Kidney capillary endothelial cell (primary cell): ENCODE measurements at places on chromosomes 12 and 14.

- DNase-seq = no peak
Measured at GRCh38 chr12:75603475-75603874, 92.1 kb upstream of the KRR1 start.

- DNase-seq = no peak
Measured at GRCh38 chr12:27622436-27623195, 73.6 kb upstream of the REP15 start.

GRCh38 chr12:117367006-117367638 is 5.7 kb upstream of the NOS1 start:
- peak; percentile 70 for DNase-seq

DNA sequence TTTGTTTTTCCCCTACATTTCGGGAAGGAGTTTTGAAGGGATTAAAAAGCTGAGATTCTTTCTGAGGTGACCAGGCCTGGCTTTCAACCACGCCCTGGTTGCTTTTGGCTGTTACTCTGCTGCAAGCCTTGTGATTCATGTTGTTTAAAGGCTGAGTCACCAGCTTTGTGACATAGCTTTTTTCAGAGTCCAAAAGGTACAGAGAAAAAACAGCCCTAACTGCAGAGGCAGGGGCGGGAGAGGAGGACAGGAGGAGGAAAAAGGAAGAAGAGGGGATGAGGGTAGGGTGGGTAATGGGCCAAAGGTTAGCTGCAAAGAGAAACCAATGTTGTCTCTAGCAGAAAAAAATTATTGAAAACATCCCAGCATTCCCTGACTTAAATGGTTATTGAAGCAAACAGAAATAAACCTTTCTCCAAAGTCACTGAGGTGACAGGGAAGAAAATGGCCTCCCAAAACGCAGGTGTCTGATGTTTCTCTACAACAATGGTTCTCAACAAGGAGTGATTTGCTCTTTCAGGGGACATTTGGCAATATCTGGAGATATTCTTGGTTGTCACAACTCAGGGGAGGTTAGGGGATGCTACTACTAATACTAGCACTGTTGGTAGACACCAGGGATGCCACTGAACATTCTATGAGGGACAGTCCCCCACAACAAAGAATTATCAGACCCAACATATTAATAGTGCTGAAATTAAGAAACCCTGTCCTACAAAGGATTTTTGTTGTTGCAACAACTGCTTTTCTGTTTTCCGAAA is 2.1 kb upstream of the UBC start:
- DNase-seq = peak; percentile 93

- DNase-seq = no peak
Measured at GRCh38 chr12:27367078-27367477, 34.4 kb downstream of the BMAL2 start.

DNA sequence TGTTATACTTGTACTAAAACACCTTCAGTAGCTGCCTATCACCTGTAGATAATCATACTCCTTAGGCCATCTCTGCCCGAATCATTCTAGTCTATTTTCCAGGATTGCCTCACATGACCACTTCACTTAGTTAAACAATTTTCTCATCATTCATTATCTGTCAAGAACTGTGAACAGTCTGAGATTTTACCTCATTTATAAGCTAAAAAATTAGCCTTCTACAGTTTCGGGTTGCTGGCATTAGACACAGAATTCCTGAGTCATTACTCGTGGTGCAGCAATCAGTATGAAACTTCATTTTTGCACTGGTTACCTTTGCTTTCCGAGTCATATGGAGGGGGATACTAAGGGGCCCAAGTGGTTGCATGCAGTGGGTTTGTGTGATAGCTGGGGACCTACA is 57.6 kb upstream of the OTOGL start:
- DNase-seq = no peak

DNA sequence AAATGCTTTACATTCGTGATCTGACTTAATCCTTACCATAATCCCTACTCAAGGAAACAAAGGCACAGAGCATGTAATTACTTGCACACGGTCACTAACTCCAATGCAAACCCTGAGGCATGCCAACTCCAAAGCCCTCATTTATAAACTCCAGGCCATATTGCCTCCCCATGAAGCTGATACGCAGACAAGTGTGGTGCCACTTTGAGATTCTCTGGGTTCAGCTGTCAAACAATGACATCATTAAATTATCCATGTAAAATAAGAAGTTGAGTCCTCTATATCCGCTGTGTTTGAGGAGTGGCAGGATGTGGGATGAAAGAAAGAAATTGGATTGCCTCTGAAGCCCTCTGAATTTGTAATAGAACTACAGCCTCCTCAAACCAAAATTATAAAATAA is 62.8 kb downstream of the ANO4 start:
- no peak for DNase-seq

DNA sequence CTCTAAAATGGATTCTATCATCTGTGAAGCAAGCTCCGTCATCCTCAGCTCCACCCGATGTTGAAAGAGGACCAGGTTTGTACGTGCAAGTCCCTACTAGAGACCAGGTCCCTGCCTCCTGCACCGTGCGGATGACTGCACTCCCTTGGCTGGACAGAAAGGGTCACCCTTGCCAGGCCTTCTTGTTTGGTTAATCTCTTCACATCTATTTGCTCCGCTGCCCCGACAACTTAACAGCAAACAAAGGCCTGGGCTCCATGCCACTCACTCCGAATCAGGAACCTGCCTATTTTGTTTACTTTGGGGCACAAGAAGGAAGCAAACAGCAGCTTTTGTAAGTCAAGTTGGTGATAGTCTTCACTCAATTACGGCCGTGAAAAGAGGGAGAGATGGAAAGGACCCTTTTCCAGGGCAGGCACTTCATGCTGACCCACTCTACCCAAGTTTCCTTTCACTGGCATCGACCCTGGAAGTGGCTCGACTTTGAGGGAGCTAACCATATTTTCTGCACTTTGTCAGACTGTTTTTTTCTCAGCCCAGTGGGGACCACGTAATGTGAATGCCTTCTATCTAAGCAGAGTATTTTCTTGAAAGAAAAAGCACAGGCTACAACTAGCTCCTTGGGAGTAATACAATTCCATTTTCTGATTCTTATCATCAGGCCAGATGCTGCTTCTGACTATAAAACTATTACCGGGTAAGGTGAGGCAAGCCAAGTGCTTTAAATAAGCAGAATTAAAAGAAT is 202.6 kb downstream of the FOXN3 start:
- DNase-seq = no peak

GRCh38 chr12:1474574-1475153 is 119.7 kb downstream of the FBXL14 start:
- peak; percentile 7 for DNase-seq
